RKO (cell line): ENCODE measurements at places on chromosomes 3 and 15.

DNA sequence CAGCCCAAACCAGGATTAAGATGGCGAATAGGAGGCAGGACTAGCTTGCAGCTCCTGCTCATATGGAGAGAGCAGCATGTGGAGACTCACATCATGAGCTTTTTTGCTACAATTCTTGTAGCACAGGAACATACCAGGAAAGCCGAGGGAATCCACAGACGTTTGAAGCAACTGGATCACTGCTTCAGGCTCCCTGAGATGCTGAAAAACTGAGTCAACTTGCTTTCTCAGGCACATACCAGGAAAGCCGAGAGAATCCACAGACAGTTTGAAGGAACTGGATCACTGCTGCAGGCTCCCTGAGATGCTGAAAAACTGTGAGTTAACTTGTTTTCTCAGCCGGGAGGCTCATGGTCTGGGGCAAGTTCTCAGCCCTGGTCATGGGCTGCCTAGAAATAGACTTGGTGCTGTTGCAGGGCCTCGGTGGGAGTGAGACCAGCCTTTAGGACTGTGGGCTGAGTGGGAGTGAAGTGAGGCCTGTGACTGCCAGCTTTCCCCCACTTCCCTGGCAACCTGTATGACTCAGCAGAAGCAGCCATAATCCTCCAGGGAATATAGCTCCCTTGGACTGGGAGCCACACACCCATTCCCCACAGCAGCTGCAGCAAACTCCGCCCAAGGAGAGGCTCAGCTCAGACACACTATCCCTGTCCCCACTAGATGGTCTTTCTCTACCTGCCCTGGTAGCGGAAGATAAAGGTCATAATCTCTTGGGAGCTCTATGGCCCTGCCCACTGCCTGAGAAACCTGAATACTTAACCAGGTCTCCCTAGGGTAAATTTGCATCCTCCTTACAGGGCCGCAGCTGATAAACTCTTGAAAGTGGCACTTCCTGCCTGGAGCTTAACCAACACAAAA lies 51.9 kb upstream of the PFN2 start:
- no peak for DNase-seq

GRCh38 chr3:112097378-112097777 lies 11.2 kb downstream of the C3orf52 start:
- peak; percentile 99 for DNase-seq

DNA sequence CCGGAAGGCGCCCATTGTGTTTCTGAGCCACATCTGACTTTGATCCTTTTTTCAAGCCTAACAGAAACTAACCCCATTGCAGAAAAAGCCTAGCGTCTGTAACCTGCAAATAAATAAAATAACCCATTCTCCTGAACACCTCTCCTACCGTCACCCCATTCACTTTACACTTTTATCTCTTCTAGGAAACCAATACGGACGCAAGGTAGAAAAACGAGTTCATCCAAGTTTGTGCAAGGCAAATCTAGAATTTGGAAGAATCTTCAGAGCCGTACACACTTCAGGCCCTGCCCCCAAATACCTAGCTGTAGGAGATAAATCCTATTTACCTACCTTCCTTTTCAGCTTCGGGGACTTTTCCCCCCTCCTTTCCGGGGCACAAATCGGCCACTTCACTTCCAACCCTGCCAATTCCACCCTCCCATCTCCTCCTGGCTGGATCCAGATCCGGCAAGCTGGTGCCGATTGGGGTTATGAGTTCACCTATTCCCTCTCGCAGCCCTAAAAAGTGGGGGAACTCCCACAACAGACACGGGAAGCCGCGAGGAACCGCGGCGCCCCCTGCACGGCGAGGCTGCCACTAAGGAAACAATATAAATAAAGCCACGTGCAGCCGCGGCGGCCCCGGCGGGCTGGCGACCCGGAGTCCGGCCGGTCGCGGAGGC lies 987 bp downstream of the PRTG start:
- DNase-seq, result no peak

DNA sequence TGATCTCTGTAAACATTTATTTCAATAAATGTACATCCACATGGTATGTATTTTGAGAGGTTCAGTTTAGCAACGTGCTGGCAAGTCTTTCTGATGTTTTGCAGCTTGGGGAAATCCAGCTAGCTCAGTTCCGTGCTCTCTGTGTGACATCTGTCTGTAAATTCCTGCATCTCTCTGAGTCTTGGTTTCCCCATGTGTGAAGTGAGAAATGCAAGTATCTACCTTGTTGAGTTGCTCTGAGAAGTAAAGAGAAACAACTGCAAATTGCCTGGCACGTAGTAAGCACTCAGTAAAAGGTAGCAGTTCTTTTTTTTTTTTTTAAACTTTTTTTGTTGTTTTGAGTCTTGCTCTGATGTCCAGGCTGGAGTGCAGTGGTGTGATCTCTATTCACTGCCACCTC lies 30.2 kb upstream of the MORF4L1 start:
- no peak for DNase-seq

DNA sequence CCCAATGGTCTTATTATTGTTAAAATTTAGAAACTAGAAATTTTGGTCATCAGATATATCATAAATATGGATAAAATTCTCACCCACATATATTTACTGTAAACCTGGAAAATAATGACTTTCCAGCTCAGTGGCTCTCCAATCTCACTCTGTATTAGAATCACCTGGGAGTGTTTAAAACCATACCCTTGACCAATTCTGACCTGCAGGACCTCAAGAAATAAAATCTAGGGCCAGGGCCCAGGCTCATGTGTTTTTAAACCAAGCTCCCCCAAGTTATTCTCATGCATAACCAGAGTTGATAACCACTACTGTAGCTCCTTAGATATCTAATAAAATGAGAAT lies 372.1 kb downstream of the SHQ1 start:
- no peak for DNase-seq

- DNase-seq, result no peak
These were observed 80.7 kb upstream of the GSK3B start for GRCh38 chr3:120174811-120175539.
